ENCODE measurements at places on chromosomes 3 and 15. TPM values are rescaled to one million over a fixed set of nuclear protein-coding genes. Genes with fewer than 3 reads are reported as not detected.

- DNase-seq: no peak
- H3K4me3 ChIP-seq: no peak overlapping the region
- no peaks in the 10 kb centered on the region for H3K36me3 ChIP-seq
- H3K4me1 ChIP-seq: no peaks in the 10 kb centered on the region
- no peaks in the 10 kb centered on the region for H3K27me3 ChIP-seq
Measured at GRCh38 chr3:23455775-23456174, 252.6 kb downstream of the UBE2E2 start.

GRCh38 chr3:147921051-147921450, 511.9 kb downstream of the ZIC1 start:
- H3K27ac ChIP-seq: no peak overlapping the region
- no peak overlapping the region for H3K4me3 ChIP-seq
- no peaks in the 10 kb centered on the region for H3K36me3 ChIP-seq

DNA sequence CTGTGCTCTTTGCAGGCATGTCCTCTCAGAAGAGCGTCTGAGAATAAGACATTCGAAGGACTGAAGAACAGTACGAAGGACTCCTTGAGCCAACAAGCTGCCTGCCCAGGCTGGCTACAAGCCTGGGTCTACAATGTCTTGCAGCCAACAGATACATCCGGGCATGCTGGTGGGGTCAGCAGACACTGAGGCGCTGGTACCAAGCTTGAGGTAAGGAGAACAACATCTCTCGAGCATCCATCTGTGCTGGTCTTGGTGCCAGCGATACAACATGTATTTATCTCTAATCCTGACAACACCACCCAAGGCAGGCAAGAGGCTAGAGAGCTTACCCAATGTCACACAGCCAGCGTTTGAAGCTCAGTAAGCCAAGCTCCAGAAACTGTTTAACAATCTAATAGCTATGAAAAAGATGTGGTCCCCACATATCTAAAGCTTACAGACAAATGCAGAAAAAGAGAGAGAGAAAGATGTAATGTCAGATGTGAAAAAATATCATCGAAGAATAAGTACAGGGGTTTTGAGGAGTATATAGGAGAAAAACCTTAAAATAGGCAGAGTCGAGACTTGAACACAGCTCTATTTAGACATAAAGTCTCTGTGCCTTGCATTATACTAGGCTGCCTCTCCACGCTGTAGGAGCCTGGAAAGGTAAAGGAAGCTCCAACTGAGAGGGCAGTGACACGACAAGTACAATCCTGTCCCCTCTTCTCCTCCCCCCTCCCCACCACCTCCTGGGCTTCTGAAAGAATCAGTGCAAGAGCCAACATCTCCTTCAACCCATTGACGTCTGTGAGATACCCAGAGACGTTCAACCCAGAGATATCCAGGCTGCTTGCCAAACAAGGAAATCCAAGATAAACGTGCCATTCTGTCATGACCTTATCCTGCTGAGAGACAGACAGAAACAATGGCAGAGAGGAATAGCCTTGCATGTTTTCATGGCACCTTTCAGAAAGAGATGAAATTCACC, 39.4 kb downstream of the WWTR1 start:
- H3K36me3 ChIP-seq: peaks cover 3% of the 10 kb centered on the region
- DNase-seq: no peak
- peaks cover 16% of the 10 kb centered on the region for H3K27me3 ChIP-seq
- H3K4me1 ChIP-seq: peaks cover 24% of the 10 kb centered on the region

The TMOD2 gene
- 4.5 TPM for total RNA-seq

Measured in activated T-helper 1 cell treated with anti-CD3 and anti-CD28 coated beads, Interleukin-12 subunit alpha, Interleukin-12 subunit beta, Interleukin-2, Interleukin-4 antibody, amounts not matched to agents 30 ng/mL and 10 ng/mL and 1 ng/mL, durations not matched to agents 14 hours and 24 hours and 36 hours (primary cell).